AG04449 (cell line): ENCODE measurements at places on chromosomes 2 and 18.

DNA sequence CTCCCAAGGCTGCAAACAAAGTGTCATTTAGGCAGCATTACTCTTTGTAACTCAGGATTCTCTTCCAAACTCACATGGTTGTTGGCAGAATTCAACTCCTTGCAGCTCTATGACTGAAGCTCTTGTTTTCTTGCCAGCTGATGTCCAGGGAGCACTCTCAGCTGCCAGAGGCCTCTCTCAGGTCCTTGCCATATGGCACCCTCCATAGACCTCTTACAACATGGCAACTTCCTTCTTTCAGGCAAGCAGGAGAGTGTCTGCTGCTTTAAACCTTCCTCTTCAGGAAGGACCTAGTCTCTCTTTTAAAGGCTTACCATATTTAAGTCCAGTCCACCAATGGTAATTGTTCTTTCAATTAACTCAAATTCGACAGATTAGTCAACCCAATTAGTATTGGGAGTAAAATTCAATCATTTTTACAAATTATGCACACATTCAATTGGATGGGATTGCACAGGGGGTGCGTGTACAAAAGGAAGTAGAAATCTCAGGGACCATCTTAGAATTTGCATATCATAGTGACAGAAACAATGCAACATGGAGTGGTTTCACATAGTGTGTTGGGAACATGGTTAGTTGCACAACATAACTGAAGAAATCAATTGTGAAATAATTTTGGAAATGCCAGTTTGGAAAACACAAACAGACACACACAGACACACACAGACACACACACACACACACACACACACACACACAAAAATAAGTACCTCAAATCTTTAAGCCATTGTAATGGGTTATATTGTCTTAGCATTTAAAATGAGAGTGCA lies 893.5 kb upstream of the ZEB2 start:
- no peak for DNase-seq

- no peak for DNase-seq
These were observed 341.3 kb downstream of the TSN start for GRCh38 chr2:122096761-122097160.

DNA sequence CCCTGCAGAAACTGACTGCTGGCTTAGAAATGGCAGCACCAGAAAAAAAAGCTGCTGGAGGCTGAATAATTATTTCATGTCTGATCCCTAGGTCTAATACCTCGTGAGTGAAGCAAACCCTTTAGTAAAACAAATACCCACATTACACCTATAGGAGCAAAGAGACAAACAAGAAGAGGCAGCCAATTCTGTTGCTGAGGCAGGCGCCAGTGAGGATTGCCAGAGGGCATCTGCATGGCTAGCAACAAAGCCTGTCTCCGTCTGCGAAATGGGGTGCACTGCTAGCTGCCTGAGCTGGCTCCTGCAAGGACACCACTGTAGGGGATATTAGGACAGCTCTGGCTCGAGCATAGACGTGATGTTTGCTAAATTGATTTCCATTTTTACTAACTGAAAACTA lies 509.7 kb downstream of the TDRD15 start:
- DNase-seq = no peak

DNA sequence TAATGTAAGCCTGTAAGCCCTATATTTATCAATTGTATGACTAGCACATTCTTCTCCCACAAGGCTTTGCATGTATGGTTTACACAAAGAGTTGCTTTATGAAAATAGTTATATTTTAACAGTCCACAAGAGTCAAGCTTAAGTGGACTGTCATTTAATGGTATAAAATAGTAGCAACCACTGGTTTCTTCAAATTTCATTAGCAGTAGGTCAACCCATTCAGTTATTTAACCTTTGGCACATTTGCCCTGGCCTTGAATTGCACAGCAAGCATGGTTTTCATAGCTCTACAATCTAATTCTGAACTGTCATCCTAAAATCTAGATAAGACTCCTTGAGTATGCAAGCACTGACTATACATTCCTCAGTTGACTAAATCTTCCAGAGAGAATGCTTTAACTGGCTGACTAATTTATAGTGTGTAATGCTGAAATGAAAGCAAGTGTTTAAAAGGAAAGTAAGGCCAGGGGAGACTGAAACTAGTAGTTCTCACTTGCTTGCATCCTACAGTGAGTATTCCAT lies 1.8 kb downstream of the DPP4 start:
- peak; percentile 45 for DNase-seq

DNA sequence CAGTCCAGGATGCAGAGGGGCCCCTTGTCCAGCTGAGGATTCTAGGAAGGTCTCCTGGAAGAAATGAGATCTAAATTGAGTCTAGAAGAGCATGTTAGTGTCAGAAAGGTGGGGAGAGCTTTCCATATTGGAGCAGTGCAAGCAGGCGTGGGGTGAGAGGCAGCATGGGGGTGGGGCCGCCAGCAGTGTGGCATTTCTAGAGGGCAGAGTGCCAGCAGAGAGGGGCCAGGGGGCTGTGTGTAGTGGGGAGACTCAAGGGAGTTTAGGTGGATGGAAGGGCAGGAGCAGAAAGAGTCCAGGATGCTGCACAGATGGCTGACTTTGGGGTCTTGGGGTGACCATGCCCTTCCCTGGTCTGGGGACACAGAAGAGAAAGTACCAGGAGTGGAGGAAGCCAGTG lies 2.1 kb downstream of the VIL1 start:
- no peak for DNase-seq
